Stimulated activated CD4-positive, alpha-beta T cell treated with anti-CD3 and anti-CD28 coated beads, Interleukin-1b, Interleukin-23, amount 100 ng/mL, for 1 hour (primary cell): ENCODE measurements at places on chromosomes 6 and 20.

GRCh38 chr6:90397047-90397446, 100.4 kb upstream of the BACH2 start:
- no peak for DNase-seq

DNA sequence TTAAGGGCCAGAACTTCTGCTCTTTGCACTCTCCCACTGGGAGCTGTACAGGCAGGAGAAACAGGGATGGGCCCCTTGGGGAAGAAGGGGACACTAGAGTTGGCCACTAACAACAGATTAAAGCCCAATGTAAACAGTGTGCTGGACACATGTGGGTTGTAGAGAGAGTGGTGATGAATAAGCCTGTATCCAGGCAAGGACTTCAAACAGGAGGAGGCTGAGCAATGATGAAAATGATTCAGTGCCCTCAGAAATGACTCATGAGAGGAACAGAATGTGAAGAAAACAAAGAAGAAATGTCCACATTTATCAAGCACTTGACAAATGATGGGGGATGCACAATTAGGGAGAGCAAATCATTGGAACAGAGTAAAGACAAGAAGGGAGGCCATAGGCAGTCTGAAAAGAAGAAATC, 242.3 kb downstream of the TBX18 start:
- no peak for DNase-seq

GRCh38 chr20:9919271-9920014, 80.6 kb upstream of the PAK5 start:
- DNase-seq: no peak

GRCh38 chr6:16691324-16691723, 69.9 kb downstream of the ATXN1 start:
- DNase-seq: no peak

GRCh38 chr6:54802775-54803634, 43.6 kb upstream of the FAM83B start:
- no peak for DNase-seq

GRCh38 chr6:215335-216034, 76.8 kb upstream of the DUSP22 start:
- no peak for DNase-seq

- no peak for DNase-seq
These were observed 54.8 kb downstream of the NFATC2 start for GRCh38 chr20:51487565-51488268.

GRCh38 chr6:116511424-116512110, at the start of gene CALHM5:
CALHM5 (plus strand) TSS chr6:116511639; CDS start chr6:116511697, 58 bp downstream.
- DNase-seq: no peak

GRCh38 chr6:26415791-26416190, 13.7 kb downstream of the BTN3A1 start:
- no peak for DNase-seq

DNA sequence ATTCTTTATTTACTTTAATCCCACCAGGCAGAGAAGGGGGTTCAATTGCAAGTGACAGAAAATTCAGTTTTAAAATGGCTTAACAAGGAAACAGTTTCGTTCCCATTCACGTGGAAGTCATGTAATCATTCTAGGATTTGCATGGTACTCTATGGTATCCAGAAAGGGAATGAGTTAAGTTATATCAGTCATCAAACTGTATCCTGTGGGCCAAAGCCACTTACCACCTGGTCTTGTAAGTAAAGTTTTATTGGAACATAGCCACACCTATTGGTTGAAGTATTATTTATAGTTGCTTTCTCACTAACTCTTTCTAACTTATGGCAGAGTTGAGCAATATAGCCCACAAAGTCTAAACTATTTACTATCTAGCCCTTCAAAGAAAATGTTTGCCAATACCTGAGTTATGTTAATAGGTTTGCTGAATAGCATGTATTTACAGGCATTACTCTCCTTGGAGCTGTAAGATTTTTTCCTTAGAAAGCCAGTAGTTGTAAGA, 10.2 kb upstream of the MMS22L start:
- no peak for DNase-seq

DNA sequence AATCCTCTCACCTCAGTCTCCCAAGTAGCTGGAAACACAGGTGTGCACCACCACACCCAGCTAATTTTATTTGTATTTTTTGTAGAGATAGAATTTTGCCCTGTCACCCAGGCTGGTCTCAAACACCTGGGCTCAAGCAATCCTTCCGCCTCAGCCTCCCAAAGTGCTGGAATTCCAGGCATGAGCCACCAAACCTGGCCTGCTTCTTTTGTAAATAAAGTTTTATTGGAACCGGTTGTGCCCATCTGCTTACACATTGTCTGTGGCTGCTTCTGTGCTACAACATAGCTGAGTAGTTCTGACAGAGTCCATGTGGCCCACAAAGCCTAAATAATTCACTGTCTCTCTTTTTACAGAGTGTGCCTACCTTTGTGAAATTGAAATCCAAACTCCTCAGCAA, 109.7 kb upstream of the NRSN1 start:
- DNase-seq: no peak

DNA sequence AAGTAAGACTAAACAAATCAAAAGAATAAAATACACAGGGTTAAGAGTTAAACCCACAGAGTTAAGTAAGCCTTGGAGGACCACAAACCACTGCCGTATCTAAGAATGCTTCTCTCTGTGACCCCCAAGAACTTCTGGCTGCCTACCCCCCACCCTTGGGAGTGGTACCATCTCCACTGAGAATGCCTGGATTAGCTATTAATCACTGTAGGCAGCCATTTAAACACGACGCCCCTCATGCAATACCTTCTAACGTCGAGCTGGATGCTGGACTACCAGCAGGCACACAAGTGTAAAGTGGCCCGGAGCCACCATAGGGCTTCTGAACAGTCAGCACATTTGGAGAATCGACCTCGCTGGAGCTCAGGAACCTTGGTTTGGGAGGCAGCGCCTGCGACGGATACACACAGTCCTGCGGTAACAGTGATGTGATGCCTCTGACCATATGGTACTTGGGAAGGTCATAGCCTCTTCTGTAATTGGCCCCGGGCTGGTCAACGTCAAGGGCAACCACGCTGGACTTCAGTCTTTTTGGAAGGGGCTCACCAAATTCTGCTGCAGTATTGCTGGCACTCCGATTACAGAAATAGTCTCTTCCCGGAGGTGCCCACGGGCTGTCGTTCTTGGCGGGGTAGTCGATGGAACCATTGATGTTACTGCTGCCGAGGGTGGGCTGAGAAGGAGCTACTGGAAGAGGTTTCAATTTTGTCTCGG, 18.0 kb downstream of the ZNF217 start:
- no peak for DNase-seq

GRCh38 chr6:94956910-94957309, 620.4 kb upstream of the MANEA start:
- no peak for DNase-seq

- no peak for DNase-seq
These were observed 57.3 kb downstream of the TASP1 start for GRCh38 chr20:13581451-13581850.

- no peak for DNase-seq
These were observed 126.5 kb upstream of the CDYL start for GRCh38 chr6:4649728-4650127.

GRCh38 chr20:11352041-11352440, 565.7 kb upstream of the BTBD3 start:
- DNase-seq: no peak

DNA sequence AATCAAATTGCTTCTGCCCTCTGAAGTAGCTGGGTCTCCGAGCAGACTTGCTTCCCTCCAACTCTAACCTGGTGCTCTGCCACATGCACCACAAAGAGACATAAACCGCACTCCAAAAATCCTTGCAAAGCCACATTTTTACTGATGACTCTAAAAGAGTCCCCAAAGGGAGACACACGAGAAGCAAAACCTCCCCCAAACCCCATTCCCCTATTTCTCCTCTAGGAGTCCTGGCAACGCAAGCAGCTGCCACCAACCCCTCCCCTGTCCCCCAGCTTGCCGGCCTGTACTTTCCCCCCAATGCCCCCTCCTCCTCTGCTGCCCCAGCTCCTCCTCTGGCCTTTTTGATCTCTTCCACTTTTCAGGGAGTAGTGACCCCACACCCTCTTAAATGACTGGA, 180.1 kb upstream of the ARID1B start:
- no peak for DNase-seq

- no peak for DNase-seq
These were observed 10.4 kb downstream of the SCML4 start for GRCh38 chr6:107813555-107814194.

GRCh38 chr6:132683543-132683942, 24.6 kb upstream of the TAAR1 start:
- no peak for DNase-seq

DNA sequence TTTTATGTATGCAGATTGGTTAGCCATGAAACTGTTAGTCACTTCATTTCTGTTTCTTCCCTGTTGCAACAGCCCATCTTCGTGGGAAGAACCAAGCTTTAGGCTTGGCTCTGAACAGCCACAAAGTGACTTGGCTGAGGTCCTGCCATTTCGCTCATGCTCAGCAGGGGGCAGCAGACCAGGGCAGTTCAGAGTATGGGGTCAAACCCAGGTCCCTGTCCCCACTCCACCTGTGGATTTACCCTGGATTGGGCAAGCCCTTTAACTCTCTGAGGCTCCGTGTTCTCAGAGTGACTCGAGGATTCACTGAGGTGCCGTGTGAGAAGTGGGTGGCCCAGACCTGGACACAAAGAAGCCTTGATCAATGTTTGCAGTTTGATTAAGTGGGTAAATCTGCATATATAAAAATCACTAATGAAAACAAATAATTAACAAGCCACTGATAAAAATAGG, 19.8 kb upstream of the MAP1LC3A start:
- no peak for DNase-seq

DNA sequence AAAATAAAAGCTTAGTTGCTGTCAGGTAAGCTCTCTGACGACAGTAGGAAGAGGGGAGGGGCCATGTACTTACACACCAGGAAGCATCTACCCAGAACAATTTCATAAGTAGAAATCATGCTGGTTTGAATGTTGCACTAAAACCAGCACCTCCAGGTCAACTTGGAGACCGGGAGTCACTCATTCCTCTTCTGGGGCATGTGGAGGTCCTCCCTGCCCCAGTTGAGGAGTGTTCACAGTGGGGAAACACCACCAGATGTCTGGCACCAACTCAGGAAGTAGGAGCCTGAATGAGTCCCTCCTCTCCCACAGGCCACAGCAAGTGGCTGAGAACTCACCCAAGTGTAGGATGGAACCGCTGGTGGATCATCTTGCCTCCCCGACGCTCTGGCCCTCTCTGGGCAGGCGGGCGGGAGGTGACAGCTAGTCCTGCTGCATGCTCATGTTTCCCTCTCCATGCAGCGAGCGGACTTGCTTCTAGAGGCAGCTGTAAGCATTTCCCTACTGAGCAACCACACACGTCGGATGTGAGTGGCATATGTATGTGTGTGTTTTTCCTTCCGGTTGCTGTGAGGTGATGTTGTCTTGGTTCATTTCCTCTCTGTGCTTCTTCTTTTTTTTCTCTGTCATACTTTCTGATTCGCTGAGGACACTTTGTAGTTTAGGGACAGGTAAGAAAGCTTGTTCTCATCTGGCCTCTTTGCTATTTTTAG, 149.5 kb upstream of the NEDD9 start:
- peak; percentile 46 for DNase-seq

DNA sequence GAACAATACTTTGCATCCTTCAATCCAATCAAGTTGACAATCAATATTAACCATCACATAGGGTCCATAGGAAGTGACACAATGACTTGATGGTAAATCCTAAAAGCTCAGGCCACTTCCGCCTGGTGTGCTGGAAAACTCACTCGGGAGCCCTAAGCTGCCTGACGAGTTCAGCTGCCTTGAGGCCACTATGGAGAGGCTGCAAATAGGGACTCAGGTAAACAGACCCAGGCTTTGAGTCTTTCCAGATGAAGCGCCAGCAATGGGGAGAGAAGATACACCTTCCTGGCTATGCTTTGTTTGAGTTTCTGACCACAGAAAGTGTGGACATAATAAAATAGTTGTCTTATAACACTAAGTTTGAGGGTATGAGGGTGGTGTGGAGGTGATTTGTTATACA, 112.6 kb downstream of the GPR63 start:
- no peak for DNase-seq

DNA sequence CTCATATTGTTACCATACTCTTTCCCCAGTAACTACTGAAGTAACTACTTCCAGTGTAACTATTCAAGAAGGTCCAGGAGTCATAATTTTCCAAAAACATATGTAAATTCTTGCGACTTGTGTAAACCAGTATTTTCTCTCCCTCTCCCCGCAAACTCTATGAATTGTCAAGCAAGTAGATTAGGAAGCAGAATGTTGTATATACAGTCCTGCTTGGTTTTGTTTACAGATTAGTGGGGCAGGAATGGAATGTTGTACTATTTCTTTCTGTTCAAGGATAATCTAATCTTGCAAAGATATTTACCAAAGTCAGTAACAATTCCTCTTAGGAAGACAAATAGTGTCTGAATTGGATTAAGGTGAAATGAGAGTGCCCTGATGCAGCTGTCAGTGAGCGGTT, 234.9 kb upstream of the PLN start:
- no peak for DNase-seq

DNA sequence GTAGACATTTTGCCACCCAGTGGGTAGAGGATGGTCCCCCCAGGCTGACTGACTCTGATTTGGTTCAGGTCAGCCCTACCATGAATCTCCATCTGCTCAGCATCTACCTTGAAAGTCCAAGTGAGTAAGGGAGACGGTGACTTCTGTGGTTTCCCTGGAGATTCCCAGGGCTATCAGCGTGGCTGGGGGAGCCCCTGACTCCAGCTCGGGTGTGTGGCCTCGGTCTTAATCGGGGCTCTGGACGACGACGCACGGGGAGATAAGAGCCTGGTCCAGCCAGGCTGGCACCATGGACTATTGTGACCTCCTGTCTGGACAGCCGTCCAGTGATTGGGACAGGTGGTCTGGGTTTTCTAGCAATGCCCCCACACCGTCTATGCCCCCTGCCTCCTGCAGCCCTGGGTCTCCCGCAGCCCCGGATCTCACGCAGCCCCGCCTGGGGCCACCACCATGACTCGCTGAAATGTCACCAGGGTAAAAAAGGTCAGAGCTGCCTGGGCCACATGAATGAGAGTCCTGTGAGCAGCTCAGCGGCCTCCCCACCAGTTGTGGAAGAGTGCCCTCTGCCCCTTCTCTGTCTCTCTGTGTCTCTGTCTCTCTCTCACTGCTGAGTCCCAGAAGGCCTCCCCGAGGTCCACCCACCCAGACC, 47.1 kb upstream of the GATA5 start:
- DNase-seq: no peak
